Mesenteric fat pad (tissue), 1 donor: ENCODE measurements at places on chromosomes 1 and 21. TPM values are rescaled to one million over a fixed set of nuclear protein-coding genes. Genes with fewer than 3 reads are reported as not detected.

SNX7 gene
- total RNA-seq = 14.3 TPM

GIPC2 gene
- 2.7 TPM for total RNA-seq

C21orf58 gene
- total RNA-seq = 0.96 TPM

NOTCH2 gene
- total RNA-seq = 142 TPM

GRCh38 chr1:78787544-78787943 lies 137.9 kb downstream of the IFI44 start:
- no peak for DNase-seq

DNA sequence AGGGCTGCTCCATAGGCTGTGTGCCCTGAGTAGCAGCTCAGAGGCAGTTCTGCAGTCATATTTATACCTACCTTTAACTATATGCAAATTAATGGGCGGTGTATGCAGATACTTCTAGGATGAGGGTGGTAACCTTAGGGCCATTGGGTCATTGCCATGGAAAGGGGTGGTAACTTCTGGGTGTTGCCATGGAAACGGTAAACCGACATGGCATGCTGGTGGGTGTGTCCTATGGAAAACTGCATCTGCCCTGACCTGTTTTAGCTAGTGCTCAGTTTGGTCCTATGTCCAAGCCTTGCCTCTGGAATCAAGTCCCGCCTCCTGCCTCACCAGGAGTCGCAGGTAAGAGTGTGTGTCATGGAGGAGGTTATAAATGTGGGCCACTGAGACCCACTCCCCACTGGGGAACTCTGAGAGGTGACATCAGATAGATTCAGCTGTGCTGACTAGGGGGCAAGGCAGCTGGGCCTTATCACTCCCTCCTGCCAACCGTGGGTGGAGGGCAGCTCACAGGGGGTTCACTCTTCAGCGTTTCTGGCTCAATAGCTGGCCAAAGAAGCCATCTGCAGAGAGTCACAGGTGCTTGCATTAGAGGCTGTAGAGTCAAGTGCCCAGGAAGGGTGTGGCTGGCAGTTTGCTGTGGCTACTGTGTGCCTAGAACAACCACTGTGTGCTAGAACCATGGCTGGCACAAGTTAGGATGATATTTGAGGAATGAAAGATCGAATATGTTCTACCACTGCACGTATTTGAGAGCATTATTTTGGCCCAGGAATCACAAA lies 19.0 kb downstream of the BACE2 start:
- no peak for DNase-seq

DNA sequence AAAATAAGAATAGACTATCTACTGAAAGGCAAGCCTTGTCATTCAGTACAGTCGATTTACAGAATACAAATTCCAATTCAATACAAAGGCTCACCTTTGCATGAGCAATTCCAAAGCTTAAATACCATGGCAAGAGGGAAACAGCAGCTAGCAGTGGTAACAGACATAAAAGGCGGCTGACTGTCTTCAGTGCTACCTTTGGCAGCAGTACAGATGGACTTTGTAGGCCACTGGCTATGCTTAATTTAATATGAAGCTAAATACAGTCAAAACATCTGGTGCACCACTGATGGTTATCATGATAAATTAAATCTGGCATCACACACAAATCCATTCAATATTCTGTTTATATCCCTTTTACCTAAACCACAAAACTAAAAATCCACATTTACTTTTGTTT lies 62.4 kb downstream of the RERE start:
- no peak for DNase-seq

- DNase-seq = no peak
Measured at GRCh38 chr1:119253366-119253765, 112.9 kb upstream of the WARS2 start.

DNA sequence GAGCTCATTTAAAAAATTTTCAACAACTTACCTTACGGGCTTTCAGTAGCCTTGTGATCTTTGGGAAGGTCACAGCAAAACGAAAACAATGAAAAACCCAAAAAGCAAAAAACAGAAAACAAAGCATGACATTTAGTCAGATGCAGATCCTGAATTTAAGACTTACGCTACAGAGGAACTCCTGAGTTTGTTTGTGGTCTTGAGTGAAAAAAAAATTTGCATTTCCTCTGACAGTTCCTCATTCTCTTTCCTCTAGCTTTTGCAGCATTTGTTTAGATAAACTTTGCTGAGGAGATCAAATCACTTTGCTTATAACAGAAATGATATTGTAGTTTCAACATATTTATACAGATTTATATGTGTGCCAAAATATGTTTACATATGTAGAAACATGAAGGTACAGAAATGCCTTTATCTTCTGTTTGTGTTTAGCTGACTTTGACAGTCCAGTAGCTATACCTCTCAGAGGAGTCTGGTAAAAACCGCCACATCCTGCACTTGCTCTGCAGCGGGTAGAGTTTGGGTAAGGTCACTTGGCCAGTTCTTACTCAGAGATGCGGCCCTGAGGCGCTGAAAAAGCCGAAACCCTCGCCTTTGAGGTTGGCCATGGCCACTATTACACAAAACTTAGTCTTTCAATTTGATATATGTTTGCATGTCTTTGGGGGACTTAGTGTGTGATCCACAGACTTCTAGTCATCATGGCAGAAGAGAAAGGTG lies 142.5 kb downstream of the TNR start:
- DNase-seq = no peak

- DNase-seq = no peak
Measured at GRCh38 chr1:5099558-5099957, 445.1 kb downstream of the AJAP1 start.

DNA sequence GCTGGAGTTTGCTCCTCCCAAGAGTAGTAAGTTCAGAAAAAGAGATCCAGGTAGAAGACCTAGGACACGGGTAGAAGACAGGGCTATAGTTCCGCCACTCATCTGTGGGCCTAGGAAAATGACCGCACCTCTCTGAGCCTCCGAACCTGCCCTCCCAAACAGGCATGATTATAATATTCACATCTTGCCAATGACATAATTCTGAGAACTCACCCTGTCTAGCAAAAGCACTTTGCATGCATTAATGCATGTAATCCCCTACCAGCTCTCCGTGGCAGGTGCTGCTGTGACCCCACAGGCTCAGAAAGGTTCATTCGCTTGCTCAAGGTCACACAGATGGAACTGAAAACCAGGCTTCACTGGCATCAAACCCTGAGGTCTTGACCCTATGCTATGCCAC lies 88.0 kb downstream of the SPSB1 start:
- no peak for DNase-seq

- no peak for DNase-seq
Measured at GRCh38 chr1:21562896-21563295, 53.7 kb downstream of the ALPL start.

- DNase-seq = no peak
Measured at GRCh38 chr1:241536304-241536703, 4.1 kb downstream of the KMO start.

- no peak for DNase-seq
Measured at GRCh38 chr1:163399976-163400601, 78.3 kb downstream of the NUF2 start.

DNA sequence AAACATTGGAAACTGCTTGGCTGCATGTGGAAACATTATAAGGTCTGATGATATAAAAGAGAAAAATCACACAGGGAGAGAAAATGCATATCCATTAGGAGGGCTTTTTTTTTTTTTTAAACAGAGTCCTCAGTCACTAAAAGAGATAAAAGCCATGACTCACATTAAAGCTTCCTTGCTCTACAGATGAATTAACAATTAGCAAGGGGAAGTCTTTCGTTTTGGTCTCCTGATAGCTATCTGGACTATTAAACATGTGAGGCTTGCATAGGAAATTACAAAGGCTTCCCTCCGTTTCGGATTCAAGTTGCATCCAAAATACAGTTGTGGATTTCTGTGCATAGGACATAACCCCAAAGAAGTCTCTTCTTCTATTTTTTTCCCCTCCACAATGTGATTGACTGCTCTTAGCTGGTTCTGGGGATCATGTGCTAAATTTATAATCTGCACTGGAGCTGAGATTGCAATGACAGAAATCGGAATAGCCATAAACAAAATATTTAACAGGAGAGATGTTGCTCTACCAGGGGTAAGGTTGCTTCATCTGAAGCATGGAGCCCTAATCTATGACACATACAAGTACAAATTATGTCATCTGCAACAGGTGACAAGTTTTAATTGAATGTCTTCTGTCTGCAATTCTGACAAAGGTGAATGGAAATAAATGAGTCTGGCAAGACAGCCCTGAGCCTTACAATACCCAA lies 146.8 kb downstream of the ESRRG start:
- DNase-seq = no peak

GRCh38 chr21:34889676-34890469 lies 159.2 kb downstream of the RUNX1 start:
- DNase-seq = peak; percentile 94

GRCh38 chr1:67285780-67286488 lies 21.7 kb upstream of the IL12RB2 start:
- no peak for DNase-seq
